Stimulated activated CD8-positive, alpha-beta memory T cell treated with anti-CD3 and anti-CD28 coated beads, Interleukin-15, amount 100 ng/mL, for 4 hours (primary cell): ENCODE measurements at places on chromosomes 7 and 10.

DNA sequence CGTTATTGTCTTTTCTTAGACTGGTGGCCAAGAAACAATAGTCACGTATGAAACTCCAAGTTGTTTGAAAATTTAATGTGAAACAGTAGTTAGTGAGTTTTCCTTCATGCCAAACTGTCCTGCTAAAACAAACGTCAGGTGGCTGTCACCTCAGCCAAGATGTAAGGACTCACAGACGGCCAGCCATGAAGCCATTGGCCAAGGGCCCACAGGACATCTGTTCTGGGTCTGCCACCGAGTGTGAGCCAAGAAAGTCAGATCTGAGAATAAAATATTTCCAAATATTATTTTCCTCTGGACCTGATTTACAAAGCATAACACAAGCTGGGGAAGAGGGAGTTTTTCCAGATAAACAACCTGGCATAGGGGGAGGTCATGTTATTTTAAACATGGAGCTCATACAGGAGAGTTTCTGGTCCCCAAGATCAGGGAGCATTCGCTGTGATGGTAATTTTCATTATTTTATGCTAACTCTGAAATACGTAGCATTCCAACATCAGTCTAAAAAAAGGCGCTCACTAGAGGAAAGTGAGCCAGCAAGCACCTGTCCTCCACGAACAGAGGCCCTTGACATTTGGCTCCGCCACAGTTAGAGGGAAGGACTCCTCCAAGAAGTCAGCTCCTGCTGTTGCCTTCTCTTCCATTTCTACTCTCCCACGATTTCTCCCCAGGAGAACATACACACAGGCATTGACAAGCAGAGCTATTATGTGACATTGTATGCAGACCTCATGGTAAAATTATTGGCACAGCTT lies 38.9 kb upstream of the LANCL2 start:
- DNase-seq, result no peak

DNA sequence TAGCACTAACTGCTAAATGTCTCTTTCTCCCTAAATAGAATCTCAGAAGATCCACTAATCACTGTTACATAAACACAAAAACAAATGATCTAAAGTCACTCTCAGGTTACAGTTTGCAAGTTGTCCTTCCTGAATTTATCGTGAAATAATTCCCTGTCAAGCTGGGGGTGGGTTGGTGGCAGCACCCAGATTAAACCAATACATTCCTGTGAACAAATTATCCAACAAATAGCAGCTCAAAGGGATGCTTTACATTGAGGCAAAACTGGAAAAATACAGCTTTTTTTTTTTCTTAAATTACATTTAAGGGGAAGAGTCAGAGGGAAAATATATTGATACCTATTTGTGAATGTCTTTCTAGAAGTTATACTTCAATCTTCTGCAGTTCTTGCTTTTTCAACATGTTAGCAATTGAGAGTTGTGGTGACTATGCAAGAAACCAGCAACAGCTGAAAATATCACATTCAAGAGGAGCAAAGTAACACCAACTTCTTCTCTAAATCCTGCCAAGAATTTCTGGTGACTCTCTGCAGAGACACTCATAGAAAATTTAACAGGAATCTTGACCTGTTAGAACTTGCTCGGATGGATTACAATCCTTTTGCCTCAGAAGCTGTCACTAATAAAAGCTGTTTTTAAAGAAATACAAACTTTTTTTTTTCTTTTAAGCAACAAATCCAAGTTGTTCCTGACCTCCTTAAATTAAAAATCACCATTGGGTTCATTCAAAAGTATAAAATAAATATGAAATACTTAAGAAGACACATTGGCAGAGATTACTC lies 18.9 kb downstream of the LMOD2 start:
- no peak for DNase-seq

GRCh38 chr10:101693651-101693977 lies 1.4 kb downstream of the FBXW4 start:
- no peak for DNase-seq

GRCh38 chr7:111026343-111026742 lies 64.6 kb upstream of the LRRN3 start:
- DNase-seq, result no peak

GRCh38 chr10:92747600-92747999 lies 57.8 kb downstream of the HHEX start:
- no peak for DNase-seq

DNA sequence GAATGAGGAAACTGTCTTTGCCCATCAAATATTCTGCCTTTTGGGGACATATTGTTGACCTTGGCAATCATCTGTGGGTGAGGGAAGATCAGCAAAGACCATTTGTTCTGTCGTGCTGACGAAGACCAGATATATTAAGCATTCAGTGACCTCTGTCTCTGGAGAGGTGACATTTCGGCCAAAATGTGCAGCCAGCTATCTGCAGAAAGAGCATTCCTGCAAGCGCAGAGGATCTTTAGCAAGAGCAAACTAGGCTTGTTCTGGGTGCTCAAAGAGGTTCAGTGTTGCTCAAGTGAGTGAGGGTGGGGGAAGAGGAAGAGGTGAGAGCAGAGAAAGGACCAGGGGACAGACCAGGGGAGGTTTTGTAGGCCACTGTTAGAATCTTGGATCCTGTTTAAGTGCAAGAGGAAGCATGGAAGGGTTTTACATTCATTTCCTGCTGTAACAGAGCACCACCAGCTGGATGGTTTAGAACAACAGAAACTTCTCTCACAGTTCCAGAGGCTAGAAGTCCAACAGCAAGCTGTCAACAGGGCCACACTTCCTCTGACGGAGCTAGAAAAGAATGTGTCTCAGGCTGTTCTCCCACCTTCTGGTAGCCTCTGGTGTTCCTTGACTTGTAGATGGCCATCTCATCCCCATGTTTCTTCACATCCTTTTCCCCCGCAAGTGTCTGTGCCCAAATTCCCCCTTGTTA lies 11.2 kb downstream of the C10orf120 start:
- DNase-seq, result no peak

- no peak for DNase-seq
Observed at GRCh38 chr10:75002967-75003594, 108.4 kb upstream of the SAMD8 start.

- no peak for DNase-seq
Observed at GRCh38 chr10:3006607-3007006, 60.7 kb upstream of the PFKP start.

GRCh38 chr10:49622426-49623425 lies 8.9 kb downstream of the CHAT start:
- DNase-seq, result no peak
